ENCODE measurements at places on chromosomes 3 and 15.
A peak's percentile ranks its signal among the peaks of the same experiment; 100 is the strongest.

DNA sequence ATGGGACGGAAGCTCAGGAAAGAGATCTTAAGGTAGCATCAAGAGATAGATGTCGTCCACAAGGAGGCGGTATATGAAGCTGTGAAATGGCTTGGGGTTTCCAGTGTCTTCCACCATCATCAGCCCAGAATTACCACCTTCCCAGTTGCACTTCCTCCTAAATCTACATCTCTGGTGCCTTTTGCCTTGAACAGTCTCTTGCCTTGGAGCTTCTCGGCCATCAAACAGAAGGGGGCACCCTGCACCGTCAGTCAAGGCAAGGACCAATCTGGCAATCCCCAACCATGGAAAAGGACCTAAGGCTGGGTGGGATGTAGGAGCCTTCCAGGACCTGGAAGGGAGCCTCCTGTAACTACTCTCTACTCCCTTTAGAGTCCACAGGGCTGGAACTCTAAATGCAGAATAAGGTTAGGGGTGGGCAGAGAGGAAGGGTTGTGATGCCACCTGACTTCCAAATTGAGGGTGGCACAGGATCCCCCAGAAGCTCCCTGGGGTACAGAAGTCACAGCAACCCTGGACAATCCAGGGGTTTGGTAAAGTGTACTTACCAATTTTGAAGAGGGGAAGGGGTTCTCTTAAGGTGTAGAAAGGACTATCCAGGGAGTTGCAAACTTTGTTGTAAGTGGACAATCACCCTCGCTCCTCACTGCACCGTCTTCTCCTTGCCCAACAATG lies 1.0 kb upstream of the RYR3 start:
- no peak for DNase-seq

DNA sequence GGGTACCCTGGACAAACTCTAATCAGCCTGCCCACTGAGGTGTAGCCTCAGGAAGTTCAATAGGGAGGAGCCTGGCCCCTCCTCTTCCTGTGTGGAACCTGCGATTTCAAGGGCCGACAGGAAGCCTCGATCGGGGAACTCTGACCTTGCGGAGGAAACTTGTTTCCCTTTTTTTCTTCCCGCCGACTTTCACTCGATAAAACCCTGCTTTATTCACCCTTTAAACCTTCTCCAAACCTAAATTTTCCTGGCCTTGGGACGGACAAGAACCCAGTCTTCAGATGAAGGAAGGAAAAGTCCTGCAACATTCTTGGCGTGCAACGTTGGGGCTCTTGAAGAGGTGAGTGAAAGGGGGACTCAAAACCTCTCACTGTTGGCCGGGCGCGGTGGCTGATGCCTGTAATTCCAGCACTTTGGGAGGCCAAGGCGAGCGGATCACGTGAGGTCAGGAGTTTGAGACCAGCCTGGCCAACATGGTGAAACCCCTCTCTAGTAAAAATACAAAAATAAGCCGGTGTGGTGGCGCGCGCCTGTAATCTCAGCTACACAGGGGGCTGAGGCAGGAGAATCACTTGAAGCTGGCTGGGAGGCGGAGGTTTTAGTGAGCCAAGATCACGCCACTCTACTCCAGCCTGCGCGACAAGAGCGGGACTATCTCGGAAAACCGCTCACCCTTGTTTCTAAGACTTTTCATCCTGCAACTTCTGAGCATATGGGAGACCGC lies 208.2 kb downstream of the ZNF385D start:
- DNase-seq = no peak

DNA sequence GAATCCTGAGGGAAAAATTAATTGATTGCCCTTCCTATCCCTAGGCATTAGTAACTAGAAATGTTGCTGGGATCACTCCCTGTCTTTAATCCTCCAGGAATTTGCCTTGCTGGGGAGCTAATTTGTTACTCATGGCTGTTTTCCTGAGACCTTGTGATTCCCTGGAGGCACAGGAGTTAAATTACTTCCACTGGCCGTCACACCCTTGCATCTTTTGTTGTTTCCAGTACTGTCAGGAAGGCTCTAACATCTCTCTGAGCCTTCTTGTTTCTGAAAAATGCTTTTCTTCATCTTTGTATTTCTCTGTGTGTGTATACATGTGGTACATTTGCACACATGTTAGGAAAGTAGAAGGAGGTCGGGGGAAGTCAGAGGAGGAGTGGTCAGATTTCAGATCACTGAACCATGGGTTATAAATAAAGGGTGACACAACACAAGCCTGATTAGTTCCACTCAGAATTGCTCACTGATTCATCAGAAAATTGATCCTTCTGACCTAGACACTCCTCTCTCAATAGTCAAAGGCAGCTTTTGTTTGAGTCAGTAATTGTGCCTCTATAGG lies 23.5 kb upstream of the LRRFIP2 start:
- no peak for DNase-seq

DNA sequence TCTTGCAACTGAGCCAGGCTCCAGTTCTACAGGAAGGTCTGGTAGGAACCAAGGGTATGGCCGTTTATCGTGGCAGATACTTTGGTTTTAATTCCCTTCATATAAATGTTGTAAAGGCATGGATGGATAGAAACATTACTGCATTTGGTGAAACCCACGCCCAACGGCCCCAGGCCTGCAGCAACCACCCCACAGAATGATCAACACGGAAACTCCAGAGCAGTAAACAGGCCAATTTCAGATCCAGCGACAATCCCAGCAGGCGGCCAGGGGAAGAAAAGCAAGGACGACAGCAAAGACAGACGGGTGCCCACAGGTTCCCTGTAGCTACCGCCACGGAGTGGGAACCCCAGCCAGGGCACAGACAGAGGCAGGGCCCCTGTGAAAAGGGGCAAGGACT lies 32.6 kb upstream of the PCSK6 start:
- DNase-seq = no peak

DNA sequence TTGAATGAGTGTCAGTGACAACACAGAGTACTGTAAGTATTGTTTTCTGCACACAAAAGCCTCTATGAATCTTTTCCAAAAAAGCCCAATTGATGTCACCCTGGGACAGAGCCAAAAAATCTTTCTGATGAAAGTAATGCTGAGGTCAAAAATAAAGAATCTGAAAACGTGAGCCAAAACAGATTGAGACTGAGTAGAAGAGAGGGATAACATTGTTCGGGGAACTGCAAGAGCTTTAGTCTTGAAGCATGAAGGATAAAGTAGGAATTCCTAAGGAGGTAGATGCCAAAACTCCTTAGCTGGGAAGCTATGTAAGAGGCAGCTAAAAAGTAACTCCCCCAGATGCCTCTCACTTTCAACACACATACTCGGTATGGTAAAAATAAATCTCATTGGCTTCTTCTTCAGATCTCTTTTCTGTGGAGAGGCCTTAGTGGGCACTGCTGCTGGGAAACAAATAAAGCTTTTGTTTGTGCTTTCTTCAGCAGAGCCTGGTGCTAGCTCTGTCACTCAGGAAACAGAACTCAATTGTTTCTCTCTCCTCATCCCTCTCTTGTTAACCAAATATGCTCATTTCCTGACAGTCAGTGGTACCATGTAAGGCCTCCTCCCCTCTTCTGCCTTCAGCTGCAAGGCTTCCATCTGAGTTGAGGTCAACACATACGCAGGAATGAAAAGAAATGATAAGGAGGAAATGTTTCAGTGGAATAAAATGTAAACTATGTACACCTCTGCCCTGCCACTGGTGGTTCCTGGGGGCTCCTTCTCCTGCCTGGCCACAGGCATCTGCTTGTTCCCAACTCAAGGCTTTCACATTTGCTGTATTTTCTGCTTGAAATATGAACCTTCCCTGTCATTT lies 58.1 kb downstream of the CD200 start:
- no peak for DNase-seq

DNA sequence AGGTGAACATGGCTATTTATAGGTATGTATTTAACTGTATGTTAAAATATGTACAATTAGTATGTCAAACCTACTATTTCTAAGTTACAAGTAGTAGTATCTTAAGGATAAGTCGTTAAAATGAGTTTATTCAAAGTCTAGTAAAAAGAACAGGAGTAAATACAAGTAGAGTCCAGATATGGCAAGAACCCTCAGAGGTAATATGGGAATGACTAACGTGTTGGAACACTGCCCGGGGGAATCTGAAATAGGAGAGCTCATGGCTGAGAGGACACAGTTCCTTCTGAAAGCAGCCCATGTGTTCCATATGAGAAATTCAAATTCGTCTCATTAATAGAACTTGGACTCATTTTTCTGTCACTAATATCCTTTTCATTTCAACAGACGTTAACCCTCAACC lies 158.8 kb downstream of the CLSTN2 start:
- no peak for DNase-seq

GRCh38 chr3:164658125-164658524 lies 420.2 kb downstream of the SI start:
- no peak for DNase-seq

DNA sequence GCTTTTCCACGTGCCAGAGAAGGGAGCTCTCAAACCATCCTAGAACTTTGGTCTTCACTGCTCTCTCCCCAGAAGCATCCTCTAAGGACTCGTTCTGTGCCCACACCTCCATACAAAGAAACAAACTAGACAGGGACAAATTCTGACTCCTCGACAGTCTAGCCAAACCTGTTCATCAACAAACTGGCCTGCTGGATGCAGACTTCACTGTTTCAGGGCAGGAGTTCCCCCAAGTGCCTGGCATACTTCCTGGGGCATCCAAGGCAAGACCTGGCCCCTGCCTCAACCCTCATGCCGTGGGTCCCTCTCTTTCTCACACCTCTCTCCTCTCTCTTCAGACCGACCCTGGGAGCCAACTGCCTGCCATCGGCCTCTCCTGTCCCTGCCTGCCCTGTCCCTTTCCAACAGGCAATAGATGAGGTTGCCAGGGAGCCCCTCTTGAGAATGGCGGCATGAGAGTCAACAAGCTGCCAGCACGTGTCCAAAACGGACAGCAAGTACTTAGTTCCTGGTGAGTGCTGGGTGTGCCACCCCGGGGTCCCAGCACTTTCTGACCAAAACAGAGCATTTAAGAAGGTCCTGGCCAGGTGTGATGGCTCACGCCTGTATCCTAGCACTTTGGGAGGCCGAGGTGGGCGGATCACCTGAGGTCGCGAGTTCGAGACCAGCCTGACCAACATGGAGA lies 79.1 kb upstream of the HES1 start:
- DNase-seq = no peak

- DNase-seq = no peak
These were observed 25.2 kb downstream of the TRIM71 start for GRCh38 chr3:32842987-32843386.

- DNase-seq = no peak
These were observed 12.7 kb upstream of the HACD2 start for GRCh38 chr3:123597561-123597960.

- DNase-seq = no peak
These were observed 623.5 kb upstream of the TBL1XR1 start for GRCh38 chr3:177820683-177821316.

GRCh38 chr15:100073982-100074381 lies 267.8 kb downstream of the ADAMTS17 start:
- no peak for DNase-seq

GRCh38 chr3:119469418-119470189 lies 841 bp downstream of the POGLUT1 start:
- no peak for DNase-seq

DNA sequence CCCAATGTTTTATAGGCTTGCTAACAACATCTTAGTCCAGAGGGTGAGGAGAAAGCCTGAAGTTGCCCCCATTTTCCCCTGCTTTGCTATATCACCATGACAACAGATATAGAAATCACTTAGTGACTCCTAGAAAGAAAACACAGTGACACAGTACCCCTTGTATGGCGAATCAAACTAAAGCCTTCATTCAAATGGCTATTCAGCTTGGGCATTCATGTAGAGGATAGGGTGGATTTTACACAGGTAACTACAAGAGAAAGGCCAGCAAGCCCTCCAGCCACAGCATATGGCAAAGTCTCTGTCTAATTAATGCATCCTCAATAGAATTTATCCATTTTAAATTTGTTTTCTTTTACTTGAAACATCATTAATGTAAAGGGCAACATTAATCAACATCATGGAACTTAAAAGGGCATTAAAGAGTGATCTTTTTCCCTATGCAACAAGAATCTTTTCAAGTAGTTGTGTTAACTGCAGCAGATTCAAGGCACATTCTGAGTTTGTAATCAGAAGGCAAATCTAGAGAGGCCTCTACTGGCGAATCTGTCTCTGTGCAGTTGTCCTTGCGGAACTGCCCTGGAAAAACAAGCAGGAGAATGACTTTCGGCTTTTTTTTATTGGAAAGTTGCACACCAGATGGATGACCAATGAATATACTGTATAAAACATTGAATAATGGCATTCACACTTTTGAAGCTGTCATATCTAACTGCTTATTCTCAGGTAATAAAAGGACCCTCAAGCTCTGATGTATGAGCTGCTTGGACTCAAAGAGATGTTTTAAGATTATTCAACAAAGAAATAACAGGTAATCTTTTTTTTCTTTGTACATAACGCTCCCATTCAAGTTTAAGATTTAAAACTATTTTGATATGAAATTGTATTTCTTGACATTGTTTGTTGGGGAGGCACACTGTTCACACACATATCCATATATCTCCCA lies 621.7 kb upstream of the AGTR1 start:
- DNase-seq = no peak

DNA sequence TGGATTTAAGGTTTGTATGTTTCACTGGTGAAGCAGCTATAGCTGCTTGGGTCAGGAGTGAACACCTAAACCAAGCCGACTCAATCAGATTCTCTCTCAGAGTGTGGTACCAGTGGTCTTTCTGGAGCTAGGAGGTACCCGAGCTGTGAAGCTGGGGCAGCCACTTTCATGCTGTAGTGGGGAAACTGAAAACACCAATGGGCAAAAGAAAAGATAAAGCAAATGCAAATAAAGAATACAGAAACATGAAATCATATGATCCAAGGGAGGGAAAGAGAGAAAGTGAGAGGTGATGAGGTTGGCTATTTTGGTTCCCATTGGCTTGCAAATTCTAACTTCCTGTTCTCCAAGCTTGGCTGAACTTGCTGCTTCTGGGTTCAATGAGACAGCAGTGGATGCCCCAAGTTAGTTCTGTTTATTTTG lies 212.3 kb upstream of the CFAP20DC start:
- DNase-seq = no peak

DNA sequence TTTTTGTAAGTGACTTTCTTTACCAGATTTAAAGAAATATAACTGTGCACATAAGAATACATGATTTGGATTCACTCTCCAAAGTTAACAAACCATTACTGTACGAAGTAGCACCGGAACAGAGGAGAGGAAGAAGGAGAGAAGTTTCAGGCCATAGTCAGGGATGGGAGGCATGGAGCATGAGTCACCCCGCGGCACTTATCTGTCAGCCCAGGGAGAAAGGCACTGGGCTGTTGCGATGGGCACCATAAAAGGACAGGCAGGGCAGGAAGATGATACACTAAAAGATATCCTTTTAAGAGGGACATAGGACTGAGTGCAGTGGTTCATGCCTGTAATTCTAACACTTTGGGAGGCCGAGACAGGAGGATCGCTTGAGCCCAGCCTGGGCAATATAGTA lies 37.0 kb downstream of the TTC23 start:
- DNase-seq = no peak

DNA sequence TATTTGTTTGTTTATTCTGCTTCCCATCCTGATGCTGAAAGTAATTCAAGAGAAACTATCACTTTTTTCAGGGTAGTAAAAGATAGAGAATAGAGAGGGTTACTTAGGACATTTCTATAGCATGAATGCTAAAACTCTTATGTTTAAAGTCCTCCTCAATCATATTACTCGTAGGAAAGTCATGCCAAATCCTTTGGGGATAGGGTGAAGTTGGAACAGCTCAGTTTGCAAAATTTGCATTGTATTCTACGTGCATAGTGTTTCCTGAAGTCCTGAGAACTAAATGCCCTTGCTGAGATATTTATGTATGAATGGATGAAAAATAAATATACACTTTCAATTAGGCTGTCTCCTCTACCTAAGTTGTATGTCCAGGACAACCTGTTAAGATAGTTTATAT lies 14.6 kb downstream of the PLSCR5 start:
- DNase-seq = no peak

GRCh38 chr3:23761440-23761896 lies 44.3 kb upstream of the UBE2E1 start:
- DNase-seq = peak; percentile 5

Measured in activated T-cell treated with anti-CD3 and anti-CD28 coated beads, Interleukin-2, amount 50 U/mL, for 72 hours (primary cell).